NCI-H2081 treated with DMSO at 0.1 percent for 48 hours (cell line): ENCODE measurements at places on chromosomes 3 and 15.
A peak's percentile ranks its signal among the peaks of the same experiment; 100 is the strongest.

- DNase-seq, result no peak
These were observed 782 bp upstream of the IREB2 start for GRCh38 chr15:78437107-78437761.

- no peak for DNase-seq
These were observed 180.9 kb upstream of the ROPN1 start for GRCh38 chr3:124172816-124173215.

- DNase-seq, result no peak
These were observed 13.3 kb downstream of the MYD88 start for GRCh38 chr3:38151667-38152265.

DNA sequence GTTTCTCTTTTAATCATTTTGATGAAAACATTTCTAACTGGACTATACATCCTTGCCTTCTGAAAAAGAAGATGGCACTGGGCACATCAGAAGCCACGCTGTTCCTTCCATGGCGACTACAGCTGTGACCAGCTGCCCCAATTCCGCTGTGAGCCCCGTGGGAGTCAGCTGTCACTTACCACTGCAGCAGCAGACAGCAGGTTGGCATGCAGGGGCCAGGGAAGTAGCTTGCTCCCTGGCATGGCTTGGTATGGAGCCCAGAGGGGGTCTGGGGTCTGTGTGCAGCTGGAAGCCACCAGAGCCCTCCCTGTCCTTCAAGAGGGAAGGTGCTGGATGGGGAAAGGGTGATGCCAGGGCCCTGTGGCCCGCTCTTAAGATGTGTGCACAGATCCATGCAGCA lies 4.5 kb upstream of the ZXDC start:
- DNase-seq, result no peak

DNA sequence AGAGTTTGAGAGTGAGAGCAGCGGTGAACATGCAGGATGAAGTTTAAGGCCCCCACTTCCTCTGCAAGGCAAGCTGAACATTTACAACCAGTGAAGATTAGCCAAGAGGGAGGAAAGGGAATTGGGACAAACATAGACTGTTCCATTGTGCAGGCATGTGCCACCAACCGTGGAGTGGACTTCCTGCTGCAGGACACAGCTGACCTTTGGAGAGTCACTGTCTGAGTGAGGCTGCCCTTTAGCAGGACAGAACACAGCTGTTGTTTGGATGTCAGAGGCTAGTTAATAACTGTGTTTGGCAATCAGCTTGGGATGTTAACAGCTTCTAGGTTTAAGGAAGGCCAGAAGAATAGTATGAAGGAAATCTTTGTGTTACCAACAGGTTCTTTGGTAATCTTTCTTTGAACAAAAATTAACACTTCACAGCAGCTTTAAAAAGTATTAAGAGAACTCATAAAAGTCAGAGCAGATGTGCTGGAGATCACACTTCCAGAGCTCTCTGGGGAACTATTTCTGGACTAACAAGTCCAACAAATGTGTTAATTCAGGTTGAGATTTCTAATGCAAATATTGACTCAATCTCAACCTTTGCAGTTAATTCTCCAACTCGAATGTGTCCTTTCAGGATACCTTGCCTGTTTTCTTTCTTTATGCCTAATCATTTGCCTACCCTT lies 31.4 kb downstream of the CTDSPL start:
- no peak for DNase-seq

GRCh38 chr3:27943106-27943505 lies 221.0 kb upstream of the EOMES start:
- DNase-seq, result no peak

DNA sequence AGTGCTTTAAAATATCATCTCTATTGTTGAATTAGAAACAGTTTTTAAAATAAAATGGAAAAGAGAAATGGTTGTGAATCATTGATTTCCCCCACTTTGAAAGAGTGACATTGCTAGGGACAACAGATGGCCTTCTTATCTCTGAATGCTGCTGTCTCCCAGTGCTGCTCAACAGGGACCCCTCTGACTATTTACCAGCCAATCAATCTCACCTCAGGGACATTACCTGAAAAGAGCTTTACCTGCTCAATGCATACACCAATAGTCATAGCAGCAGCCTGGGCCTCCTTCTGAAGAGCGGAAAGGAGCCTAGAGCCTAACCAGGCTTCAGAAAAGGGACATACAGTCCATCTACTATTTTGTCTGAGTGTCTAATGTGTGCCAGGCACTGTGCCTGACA lies 162.8 kb downstream of the CGGBP1 start:
- no peak for DNase-seq

GRCh38 chr3:20776286-20776685 lies 590.3 kb upstream of the SGO1 start:
- DNase-seq, result no peak

DNA sequence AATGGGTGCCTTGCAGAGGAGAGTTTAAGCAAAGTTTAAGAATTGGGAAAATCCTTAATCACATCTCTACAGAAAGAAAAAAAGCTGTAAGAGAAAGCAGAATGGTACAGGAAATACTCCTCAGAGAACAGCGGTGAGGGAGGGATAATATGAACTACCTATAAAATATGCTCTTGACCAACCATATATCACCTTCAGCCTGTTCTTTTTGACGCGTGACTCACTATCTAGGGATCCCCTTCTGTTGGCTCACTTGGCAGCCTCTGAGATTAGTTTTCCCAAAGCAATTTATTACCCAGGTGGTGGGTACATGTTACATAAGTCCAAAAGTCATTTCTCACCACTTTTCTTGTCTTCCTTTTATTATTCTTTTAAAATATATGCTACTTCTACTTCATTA lies 97.7 kb downstream of the CNTN6 start:
- DNase-seq, result no peak

- no peak for DNase-seq
These were observed 19.6 kb upstream of the C3orf80 start for GRCh38 chr3:160205606-160206005.

GRCh38 chr15:35293353-35294130 lies 208.4 kb upstream of the NANOGP8 start:
- DNase-seq, result no peak

DNA sequence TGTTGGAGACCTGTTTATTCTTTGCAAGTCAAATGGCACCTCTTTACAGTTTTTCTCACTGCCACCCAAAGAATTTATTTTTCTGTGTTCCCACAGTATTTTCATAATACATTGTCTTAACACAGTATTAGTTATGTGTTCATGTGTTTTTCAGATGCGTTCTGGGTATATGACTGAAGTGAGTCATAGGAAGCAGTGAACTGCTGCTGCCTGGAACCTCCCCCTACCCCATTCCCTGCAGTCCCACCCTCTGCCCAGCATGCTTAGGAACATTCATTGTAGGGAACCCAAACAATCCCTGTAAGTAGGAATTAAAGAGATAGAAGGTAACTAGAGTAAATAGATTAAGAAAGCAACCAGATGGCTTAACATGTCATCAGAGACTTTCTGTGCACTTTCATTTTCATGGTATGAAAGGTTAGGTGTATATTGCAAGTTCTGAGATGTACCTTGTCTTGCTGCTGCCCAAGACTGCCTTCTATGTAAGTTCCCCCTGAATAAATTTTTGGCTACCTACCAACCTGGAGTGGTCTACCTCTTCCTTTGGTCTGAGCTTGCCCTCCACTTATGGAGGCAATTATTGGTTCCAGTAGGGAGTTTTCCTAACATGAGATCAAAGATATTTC lies 21.9 kb upstream of the SQOR start:
- no peak for DNase-seq

DNA sequence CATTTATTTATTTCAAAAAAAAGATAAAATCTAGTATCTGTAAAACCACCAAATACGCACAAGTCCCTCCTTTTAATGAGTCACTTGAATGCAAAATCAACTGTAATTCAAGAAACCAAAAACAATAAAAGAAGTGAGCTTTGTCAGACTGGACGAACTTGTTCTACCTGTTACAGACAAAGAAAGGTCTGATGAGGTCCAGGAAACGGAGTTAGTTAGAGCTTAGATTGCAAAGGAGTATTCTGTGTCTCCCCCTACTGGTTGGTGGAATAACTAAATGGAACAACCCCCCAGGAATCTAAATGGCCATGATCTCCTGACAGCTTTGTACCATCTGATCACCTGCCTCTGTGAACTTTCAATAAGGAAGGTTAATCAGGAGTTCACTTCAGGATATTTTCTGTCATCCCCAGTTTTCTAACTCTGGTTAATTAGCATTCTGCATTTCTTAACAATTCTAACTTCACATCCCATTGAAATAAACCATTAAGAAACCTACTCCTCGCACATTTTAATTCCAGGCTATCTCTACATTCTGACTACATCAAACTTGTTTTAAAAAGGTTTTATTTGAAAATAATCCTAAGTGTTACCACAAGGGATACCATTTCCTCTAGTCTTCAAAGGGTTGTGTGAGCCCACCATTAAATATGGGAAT lies 333.0 kb upstream of the SATB1 start:
- DNase-seq, result peak; percentile 71

DNA sequence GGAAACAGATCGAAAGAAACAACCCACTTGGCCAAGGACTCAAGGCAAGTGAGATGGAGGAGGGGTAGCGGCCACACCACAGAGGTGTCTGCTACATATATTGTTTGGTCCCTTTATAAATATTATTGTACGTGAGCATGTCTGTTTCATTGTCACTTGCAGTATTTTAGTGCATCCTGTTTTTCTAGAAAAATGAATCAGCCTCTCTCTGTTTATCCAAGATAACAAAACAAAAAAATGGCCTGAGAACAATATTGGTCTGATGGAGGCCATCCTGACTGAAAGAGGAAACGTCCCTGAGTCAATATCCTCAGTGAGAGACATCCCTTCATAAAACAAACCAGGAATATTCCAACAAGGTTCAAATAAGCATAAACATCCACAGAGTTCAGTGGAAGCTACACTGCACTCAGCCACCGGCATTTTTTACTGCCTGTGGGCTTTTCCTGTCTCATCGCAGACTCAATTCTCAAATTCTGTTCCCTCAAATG lies 42.0 kb downstream of the WWTR1 start:
- DNase-seq, result no peak

- DNase-seq, result peak; percentile 16
These were observed 12.0 kb upstream of the SHC4 start for GRCh38 chr15:48975472-48976419.

DNA sequence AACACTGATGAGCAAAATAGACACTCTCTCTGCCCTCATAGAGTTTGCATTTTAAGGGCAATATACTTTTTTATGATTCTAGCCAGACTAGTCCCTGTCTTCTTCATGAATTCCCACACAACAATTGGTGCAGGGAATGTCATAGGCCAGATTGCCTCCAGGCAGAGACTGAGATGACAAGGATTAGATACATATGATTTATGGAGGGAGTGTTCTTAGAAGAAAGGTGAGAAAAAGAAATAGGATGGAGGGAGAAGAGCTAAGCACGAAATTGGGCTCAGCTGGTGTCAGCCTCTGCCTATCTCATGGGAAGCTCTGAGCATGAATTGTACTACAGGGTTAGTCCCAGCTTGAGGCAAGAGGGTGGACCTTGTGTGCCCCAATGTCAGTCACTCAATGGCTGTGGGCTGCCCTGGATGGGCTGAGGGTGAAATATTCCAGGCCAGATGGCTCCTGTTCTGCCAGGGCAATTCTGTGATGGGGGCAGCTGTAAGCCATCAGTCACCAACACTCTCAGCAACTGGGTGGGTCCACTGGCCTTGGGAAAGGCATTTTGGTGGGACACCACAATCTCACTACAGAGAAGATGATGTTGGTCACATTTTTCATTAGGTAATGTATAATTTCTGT lies 31.1 kb downstream of the EIF1B start:
- no peak for DNase-seq

- no peak for DNase-seq
These were observed 58.7 kb downstream of the FGD5 start for GRCh38 chr3:14877469-14877868.

- DNase-seq, result no peak
These were observed 56.9 kb upstream of the CGNL1 start for GRCh38 chr15:57319226-57319918.

- no peak for DNase-seq
These were observed 36.2 kb downstream of the ZNF589 start for GRCh38 chr3:48276911-48277641.

GRCh38 chr15:60782316-60782715 lies 303.4 kb upstream of the ICE2 start:
- DNase-seq, result no peak

GRCh38 chr15:25710184-25710583 lies 152.9 kb downstream of the ATP10A start:
- DNase-seq, result no peak

DNA sequence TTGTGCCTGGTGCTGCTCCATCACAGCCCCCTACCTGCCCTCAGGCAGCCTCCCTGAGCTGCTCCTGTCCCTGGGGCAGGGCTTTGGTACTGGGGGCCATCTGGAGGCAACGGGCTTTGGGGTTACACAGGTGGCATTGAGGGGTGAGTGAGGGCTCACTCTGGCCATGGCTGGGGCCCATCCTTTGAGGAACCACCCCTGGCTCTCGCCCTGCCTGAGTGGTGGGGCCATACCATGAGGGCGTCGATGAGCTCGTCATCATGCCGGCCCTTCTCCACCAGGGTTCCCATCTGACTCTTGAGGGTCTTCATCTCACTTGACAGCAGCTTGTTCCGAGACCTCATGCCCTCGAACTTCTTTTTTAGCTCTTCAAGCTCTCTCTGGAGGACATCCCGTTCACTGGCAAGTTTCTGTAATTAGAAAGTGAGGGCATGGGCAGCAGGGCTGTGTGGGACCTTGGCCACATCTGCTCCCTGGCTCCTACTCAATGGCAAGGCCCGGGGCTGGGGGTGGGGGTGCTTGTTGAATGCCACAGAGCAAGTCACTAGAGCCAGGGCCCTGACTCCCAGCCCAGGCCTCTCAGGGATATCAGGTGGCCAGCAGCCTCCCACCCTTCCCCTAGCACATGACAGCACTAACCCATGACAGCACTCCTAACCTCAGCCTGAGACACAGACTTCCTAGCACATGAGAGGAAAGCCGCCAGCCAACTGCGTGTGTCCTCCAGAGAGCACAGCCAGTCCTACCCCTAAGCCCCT lies 33.5 kb downstream of the CCDC13 start:
- DNase-seq, result no peak

DNA sequence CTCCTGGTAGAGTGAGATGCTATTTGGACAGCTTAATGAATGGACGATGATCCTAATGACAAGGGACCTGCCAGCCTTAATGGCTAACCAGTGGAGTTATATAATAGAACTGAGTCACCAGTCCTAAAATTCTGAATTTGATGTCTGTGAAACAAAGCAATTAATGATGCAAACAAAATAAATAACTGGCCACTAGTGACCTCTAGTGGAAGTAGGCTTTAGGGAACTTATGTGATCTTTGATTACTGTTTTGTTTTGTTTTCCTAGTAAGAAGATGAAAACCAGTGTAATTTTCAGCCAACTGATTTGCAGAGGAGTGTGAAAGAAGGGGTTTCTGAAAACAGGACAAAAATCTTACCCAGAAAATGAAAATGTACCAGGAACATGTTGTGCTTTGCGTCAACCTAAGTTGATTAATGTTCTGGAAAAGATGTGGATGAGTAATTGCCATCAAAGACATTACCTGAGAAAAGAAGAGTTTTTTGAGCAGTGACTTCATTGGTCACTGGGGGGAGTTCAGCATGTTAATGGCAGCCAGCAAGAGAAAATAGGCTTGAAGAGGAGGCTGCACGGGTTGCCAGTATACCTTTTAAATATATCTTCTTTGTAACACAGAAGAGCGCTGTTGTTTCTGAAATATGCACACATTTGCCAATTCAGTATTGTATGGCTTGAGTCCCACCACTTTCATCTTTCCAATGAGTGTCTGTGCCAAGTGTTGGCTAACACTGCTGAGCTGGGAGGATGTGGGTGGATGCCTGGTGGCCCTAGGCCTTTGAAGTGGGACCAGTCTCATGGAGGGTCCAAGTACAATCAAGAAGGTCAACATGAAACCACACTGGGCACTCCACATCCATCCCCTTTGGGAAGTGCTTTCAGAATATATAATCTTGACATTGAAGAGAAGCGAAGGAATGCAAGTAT lies 9.3 kb downstream of the VEPH1 start:
- peak; percentile 83 for DNase-seq
